T-cell (primary cell): ENCODE measurements at places on chromosomes 3 and 15.

GRCh38 chr3:16607718-16608117 lies 2.5 kb upstream of the DAZL start:
- no peak overlapping the region for H3K27ac ChIP-seq
- no peaks in the 10 kb centered on the region for H3K36me3 ChIP-seq
- no peaks in the 10 kb centered on the region for H3K4me1 ChIP-seq
- no peaks in the 10 kb centered on the region for H3K27me3 ChIP-seq
- no peak for DNase-seq

- no peaks in the 10 kb centered on the region for H3K4me1 ChIP-seq
- no peaks in the 10 kb centered on the region for H3K27me3 ChIP-seq
- peak; percentile 7 for DNase-seq
- H3K36me3 ChIP-seq: no peaks in the 10 kb centered on the region
Measured at GRCh38 chr15:66847565-66847991, 145.5 kb downstream of the SMAD6 start.

GRCh38 chr15:65292938-65293518 lies 2.8 kb upstream of the RNU5A-1 start:
- H3K27ac ChIP-seq: no peak overlapping the region
- DNase-seq: no peak
- no peaks in the 10 kb centered on the region for H3K36me3 ChIP-seq
- H3K4me1 ChIP-seq: peaks cover 25% of the 10 kb centered on the region

GRCh38 chr3:66396161-66396760 lies 104.6 kb downstream of the LRIG1 start:
- no peak overlapping the region for H3K4me3 ChIP-seq
- H3K27me3 ChIP-seq: no peaks in the 10 kb centered on the region
- H3K4me1 ChIP-seq: peaks cover 30% of the 10 kb centered on the region
- H3K36me3 ChIP-seq: peaks cover 40% of the 10 kb centered on the region

GRCh38 chr3:129632556-129632955 lies 26.1 kb upstream of the PLXND1 start:
- H3K4me3 ChIP-seq: no peak overlapping the region
- H3K27ac ChIP-seq: no peak overlapping the region
- H3K36me3 ChIP-seq: no peaks in the 10 kb centered on the region
- no peaks in the 10 kb centered on the region for H3K27me3 ChIP-seq
- peaks cover 8% of the 10 kb centered on the region for H3K4me1 ChIP-seq

- no peaks in the 10 kb centered on the region for H3K4me1 ChIP-seq
- no peak overlapping the region for H3K27ac ChIP-seq
- no peaks in the 10 kb centered on the region for H3K27me3 ChIP-seq
Measured at GRCh38 chr15:71699977-71700376, 110.4 kb upstream of the NR2E3 start.

GRCh38 chr3:125433091-125433534 lies 58.0 kb upstream of the ZNF148 start:
- H3K27me3 ChIP-seq: peaks cover 4% of the 10 kb centered on the region
- H3K27ac ChIP-seq: no peak overlapping the region
- DNase-seq: no peak
- H3K4me1 ChIP-seq: no peaks in the 10 kb centered on the region
- H3K4me3 ChIP-seq: no peak overlapping the region
- H3K36me3 ChIP-seq: no peaks in the 10 kb centered on the region

- no peaks in the 10 kb centered on the region for H3K36me3 ChIP-seq
- H3K4me1 ChIP-seq: peaks cover 41% of the 10 kb centered on the region
- H3K27ac ChIP-seq: peak overlapping the region; percentile 55
- no peak for DNase-seq
- no peaks in the 10 kb centered on the region for H3K27me3 ChIP-seq
- peak overlapping the region; percentile 35 for H3K4me3 ChIP-seq
Measured at GRCh38 chr3:51271172-51271571, 113.9 kb upstream of the MANF start.
